Pulmonary artery endothelial cell (primary cell): ENCODE measurements at places on chromosomes 1 and 21. TPM values are rescaled to one million over a fixed set of nuclear protein-coding genes. Genes with fewer than 3 reads are reported as not detected.

DNA sequence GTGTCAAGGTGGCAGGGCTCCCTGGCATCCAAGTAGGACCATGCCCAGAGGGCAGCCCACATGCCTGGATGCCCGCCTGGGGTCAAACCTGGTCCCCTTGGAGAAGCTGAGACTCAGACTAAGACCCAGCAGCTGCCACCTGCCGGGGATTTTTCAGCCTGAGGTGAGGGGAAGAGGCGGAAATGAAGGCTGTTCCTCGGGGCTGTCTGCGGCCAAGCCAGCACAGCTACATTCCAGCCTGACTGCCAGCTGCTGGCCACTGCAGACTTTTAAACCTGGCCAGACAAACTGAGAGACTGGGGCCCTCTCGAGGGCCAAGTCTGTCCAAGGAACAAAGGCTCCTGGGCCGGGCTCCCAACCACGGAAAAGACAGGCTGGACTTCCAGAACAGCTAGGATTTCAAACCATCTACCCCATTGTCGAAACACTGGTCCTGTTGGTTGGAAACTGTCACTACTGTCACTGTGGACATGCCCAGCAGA, 21.9 kb upstream of the PLEKHG5 start:
- no peak for DNase-seq

TP53BP2 gene
- 16.0 and 23.6 TPM in 2 replicates for total RNA-seq

S100A9 gene
- total RNA-seq: 0.13 and 0.95 TPM in 2 replicates

LRRC38 gene
- not detected in 2 replicates for total RNA-seq

GRCh38 chr1:89998306-89998705, 3.4 kb downstream of the ZNF326 start:
- DNase-seq: no peak

TMEM234 gene
- 12.8 and 14.2 TPM in 2 replicates for total RNA-seq

DNA sequence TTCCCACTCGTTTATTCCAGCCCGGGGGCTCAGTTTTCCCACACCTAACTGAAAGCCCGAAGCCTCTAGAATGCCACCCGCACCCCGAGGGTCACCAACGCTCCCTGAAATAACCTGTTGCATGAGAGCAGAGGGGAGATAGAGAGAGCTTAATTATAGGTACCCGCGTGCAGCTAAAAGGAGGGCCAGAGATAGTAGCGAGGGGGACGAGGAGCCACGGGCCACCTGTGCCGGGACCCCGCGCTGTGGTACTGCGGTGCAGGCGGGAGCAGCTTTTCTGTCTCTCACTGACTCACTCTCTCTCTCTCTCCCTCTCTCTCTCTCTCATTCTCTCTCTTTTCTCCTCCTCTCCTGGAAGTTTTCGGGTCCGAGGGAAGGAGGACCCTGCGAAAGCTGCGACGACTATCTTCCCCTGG, 716 bp downstream of the OLIG2 start:
- DNase-seq: no peak

TLR5 gene
- 0.18 and 0.20 TPM in 2 replicates for total RNA-seq

PROK1 gene
- not detected in 2 replicates for total RNA-seq

- no peak for DNase-seq
These were observed 2.0 kb upstream of the UTP25 start for GRCh38 chr1:209825591-209826434.

DAB1 gene
- total RNA-seq: not detected in 2 replicates

GRCh38 chr1:30514945-30515344, 208.4 kb downstream of the MATN1 start:
- no peak for DNase-seq

DIO1 gene
- not detected in 2 replicates for total RNA-seq

- DNase-seq: no peak
These were observed 48.4 kb upstream of the CD34 start for GRCh38 chr1:207959141-207959825.

PGLYRP4 gene
- not detected in 2 replicates for total RNA-seq

GRCh38 chr1:205430696-205431305, 8.9 kb upstream of the LEMD1 start:
- DNase-seq: no peak

DNA sequence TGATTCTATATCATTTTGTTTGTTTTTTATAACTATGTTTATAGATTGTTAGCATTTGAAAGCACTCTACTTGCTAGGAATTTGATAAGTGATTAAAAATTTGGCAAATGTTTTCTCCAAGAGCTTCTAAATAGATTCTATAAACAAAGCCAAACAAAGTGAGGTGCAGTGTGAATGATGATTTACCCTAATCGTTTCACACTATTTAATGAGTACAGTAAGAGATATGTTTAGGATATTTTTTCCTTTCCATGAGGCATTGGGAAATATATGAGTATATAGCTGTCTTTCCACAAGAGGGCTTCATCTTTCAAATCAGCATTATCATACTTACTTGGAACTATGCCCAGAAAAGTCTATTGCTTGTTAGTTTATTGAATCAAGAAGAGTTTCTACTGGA, 277.0 kb upstream of the BRINP3 start:
- DNase-seq: no peak

MFAP2 gene
- total RNA-seq: 12.6 and 13.7 TPM in 2 replicates

GRCh38 chr1:201274616-201275252, 8.6 kb upstream of the PKP1 start:
- no peak for DNase-seq

DNA sequence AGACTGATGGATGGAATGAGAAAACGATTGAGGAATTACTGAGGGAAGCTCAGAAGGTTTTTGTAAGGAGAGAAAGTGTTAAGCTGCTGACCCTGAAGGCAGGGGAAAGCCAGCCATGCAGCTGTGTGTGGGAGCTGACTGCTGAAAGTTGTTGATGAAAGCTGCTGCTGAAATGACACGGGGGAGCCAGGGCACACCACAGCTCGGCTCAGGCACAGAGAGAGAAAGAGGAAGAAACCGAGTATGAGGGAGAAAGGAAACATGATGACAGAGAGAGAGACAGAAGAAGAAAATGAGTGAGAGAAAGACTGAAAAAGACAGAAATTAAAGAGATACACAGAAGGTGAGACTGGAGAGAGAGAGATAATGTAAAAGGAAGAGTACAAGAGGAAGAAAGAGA, 115.5 kb downstream of the LRRC53 start:
- no peak for DNase-seq

GRCh38 chr1:223683586-223684487, 18.3 kb upstream of the CAPN8 start:
- DNase-seq: no peak

KRTAP10-7 gene
- total RNA-seq: not detected in 2 replicates

- no peak for DNase-seq
These were observed 22.7 kb downstream of the INAVA start for GRCh38 chr1:200917291-200917817.

HCRTR1 gene
- 0.53 and 0.92 TPM in 2 replicates for total RNA-seq

CFAP74 gene
- total RNA-seq: not detected in 2 replicates

- DNase-seq: no peak
These were observed 272.5 kb downstream of the TM2D1 start for GRCh38 chr1:61452176-61453035.

RPE65 gene
- total RNA-seq: not detected in 2 replicates

- DNase-seq: no peak
These were observed 62.4 kb upstream of the POU2F1 start for GRCh38 chr1:167158111-167158812.

GRCh38 chr1:61094677-61095469, 12.5 kb downstream of the NFIA start:
- DNase-seq: no peak

DNA sequence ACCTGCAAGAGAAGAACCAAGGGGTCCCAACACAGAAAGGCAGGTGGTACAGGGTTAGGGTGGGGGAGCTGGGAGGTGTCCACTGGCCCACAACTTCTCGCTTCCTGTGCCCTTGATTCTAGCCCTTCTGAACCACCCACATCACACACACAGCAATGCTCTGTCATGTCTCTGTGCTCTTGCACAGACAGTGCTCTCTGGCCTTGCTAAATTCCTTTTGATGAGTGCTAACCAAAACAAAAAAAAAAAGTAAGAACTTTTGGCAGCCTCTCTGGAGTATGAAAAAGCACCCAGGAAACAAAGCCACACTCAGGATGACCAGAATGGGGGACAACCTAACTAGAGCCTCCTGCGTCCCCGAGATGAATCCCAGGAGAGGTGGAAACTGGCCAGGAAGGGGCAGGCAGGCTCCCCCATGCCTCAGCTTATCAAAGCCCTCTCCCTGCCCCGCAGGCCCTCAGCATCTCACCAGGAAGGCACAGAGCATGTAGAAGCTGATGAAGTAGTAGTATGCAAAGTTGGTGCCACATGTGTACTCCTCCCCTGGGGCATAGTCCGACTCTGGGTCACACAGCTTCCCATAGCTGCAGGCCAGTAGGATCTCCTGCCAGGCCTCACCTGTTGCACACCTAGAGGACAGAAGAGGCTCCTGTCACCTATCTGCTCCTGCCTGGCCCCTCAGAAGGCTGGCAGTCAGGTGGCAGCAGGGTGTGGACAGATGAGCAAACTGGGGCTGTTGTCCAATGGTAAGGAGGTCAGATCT, 27.2 kb upstream of the KIF21B start:
- no peak for DNase-seq

- DNase-seq: no peak
These were observed 6.6 kb upstream of the DOP1B start for GRCh38 chr21:36149788-36150711.

PADI6 gene
- not detected in 2 replicates for total RNA-seq

WARS2 gene
- 16.4 and 22.3 TPM in 2 replicates for total RNA-seq

KRTAP21-2 gene
- total RNA-seq: not detected in 2 replicates

PTPN7 gene
- 0.40 TPM in 1 of 2 replicates, not detected in the other for total RNA-seq

GRCh38 chr1:59146056-59146455, 150.8 kb upstream of the FGGY start:
- DNase-seq: no peak

GRCh38 chr1:102640872-102641271, 467.4 kb downstream of the COL11A1 start:
- DNase-seq: no peak

PLA2G2F gene
- total RNA-seq: not detected in 2 replicates

DNA sequence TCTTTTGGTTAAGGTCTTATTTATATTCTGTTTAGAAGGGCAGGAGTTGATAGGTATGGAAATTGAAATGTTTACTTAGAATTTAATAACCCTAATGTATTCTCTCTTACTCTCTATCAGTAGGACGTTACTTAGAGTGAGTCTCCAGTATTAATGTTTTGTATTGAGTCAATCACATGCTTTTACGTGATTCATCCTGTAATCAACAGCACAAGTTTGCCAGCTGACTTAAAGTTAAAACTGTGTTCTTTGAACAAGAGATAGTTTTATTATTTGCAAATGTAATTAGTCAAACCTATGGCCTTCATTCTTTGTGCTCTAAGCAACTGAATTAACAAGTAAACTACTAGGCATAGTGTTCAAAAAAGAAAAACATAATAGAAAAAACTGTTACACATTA, 57.3 kb downstream of the PKN2 start:
- DNase-seq: no peak

MYOG gene
- not detected in 2 replicates for total RNA-seq

DNA sequence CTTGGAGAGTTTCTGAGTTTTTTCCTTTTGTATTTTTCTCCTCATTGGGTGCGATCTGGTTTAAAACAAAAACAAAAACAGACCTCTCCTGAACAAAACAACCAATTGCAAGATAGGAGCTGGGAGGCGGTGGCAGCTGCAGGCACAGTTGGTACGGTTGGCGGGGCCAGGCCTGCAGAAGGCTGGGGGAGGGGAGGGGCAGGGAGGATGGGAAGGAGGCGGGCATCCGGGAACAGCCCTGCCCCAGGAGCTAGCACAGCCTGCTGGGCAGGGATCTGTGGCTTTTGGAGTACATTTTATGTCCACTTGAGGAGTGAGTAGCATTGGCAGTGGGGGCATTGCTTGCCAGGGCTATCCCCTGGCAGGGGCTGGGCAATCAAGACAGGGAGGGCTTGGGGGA, 5.2 kb downstream of the CAPN9 start:
- DNase-seq: no peak

DNA sequence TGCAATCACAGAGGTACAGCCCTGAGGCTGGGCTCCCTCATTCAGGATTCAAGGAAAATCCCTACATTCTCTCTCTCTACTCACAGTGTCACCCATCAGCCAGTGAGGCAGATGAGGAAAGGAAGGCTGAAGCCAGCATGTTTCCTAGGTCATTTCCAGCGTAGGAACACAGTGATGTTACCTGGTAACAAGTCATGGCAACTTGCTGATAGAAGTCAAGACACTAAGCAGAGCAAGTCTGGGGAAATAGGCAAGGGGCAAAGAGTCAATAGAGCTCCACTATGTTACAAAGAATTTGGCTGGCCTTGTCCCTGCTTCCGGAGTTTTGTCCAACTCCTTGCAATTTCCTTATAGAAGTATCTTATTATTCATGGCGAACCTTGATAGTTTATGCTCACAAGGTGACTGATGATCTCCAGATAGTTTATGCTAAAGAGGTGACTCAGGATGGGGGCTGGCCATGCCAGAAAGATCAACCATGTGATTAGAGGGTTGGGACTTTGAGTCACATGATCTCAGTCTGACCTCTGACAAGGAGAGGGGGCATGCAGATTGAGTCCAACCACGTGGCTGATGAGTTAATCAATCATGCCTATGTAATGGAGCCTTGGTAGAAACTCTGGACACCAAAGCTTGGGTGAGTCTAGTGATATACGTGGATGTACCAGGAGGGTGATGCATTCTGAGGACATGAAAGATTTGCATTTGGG, 51.1 kb downstream of the SUSD4 start:
- DNase-seq: no peak

- no peak for DNase-seq
These were observed 1.8 kb downstream of the TXNIP start for GRCh38 chr1:145994391-145995120.

GRCh38 chr1:53686091-53686964, 52.6 kb downstream of the GLIS1 start:
- DNase-seq: no peak

- no peak for DNase-seq
These were observed 173.0 kb downstream of the CDC7 start for GRCh38 chr1:91673613-91674012.

DNA sequence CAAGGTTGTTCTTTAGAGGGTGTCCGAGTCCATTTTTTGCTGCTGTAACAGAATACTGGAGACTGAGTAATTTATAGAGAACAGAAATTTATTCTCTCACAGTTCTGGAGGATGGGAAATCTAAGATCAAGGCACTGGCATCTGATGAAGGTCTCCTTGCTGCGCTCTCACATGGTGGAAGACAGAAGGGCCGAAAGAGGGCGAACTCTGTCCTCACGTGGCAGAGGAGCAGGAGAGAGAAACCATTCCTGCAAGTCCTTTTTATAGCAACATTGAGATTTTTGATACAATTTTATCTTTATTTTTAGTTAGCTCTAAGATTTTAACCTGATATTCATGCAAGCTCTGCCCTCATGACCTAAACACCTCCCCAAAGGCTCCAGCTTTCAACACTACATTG, 48.3 kb downstream of the ATG4C start:
- DNase-seq: no peak

ZNF683 gene
- total RNA-seq: not detected in 2 replicates

DNA sequence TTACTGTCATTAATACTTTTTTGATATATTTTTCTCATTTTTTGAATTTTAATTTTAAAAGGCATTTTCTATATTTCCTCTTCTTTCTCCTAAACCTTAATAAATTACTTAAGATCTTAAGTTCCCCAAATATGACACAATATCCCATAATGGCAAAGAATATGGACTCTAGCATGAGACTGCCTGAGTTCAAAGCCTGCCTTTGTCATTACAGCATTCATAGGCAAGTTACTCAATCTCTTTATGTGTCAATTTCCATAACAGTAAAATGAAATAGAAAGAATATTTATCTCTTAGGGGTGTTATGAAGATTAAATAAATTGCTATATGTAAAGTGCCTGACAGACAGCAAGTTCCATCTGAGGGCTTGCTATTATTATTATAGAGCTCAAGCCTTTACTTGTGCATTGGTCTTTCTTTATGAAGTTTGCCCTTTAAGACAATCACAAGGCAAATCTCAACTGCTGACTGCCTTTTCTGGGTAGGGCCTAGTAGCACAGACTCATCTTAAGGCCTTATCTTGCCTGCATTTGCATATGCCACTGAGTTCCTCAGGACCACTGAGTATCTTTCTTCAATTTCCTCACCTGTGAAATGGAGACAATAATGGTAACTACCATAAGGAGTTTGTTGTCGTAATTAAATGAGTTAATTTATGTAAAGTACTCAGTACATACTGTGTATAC, 231.0 kb downstream of the NRIP1 start:
- no peak for DNase-seq
